Thoracic aorta (tissue), 2 donors: ENCODE measurements at places on chromosomes 1 and 21.

- no peak for DNase-seq
These were observed 57.9 kb downstream of the TTC3 start for GRCh38 chr21:37130971-37131370.

- no peak for DNase-seq
These were observed 664.7 kb upstream of the NEGR1 start for GRCh38 chr1:72946903-72947499.

DNA sequence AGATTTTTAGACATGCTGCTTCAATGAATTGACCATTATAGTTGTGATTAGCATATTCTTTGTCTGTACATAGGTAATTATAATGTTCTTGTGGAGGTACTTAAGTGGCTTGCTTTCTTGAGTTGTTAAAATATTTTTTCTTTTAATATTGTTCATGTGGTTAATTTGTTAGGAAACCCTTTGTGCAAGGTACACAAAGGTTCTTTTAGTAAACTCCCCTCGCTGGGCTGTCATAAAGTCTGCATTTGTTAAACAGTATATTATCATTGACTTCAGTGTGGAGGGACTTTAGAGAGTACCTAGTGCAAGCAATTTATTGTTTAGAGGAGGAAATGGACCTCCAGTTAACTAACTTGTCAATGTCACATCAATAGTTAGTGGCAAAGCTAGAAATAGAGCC, 52.5 kb downstream of the DISP1 start:
- no peak for DNase-seq

DNA sequence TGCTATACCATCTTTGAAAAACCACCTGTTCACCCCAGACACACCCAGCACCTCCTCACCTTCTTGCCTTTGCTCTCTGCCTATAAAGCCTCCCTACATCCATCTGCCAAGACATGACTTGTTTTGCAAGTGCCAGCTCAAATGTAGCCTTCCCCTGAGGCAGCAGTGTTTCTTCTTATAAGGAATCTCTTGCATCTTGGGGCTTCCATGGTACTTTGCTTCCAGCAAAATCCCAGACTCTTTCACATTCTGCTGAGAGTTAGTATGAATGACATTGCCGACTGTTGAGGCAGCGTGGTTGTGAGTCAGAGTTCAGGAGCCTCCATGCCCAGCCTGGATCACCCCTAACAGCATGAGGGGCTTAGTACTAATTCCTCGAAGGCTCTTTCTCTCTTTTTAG, 217.4 kb upstream of the RUNX1 start:
- DNase-seq = no peak

DNA sequence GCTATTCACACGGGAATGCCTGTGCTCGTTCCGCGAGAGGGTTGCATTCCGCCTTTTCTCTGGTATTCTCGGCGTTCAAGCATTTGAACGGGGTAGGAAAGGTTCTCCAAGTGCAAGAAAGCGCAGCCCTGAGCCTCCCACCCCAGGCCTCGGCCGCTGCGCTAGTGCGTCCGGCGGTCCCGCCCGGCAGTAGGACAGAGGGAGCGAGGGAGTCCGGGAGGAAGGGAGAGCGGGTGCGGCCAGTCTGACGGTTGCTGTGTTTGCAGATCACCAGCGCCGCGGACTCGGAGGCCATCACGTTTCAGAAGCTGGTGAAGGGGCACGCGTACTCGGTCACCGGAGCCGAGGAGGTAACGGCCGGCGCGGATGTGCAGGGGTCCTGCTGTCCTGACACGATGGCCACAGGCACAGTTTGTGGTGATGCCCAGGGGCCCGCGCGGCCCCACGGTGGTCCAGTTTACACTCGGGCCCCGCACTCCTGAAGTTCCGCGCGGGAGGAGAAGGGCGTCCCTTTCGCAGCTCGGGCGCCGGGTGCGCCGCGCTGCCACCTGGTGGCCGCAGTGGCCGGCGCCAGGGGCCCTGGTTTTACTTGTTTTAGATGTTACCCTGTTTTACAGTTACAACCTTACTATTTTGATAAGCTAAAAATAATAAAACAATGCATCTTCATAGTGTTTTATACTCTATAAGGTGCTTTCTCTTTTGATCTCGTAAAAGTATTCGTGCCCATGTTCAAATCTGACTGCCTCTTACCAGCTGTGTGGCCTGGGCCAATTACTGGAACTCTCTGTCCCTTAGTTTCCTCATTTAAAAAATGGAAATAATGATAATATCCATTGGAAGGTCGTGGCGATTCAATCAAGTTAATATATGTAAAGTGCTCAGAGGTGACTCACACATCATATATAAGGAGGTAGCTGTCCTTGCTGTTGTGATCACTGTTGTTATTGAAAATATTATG, 36.7 kb downstream of the CAPN2 start:
- DNase-seq = no peak
